Panc1 (cell line): ENCODE measurements at places on chromosomes 1 and 21. TPM values are rescaled to one million over a fixed set of nuclear protein-coding genes. Genes with fewer than 3 reads are reported as not detected.

The SLC30A2 gene
- 0.23 TPM for total RNA-seq

The TENT5C gene
- 8.9 TPM for total RNA-seq

The MPL gene
- not detected for total RNA-seq

The IVL gene
- not detected for total RNA-seq

The LRRC53 gene
- not detected for total RNA-seq

The HSD3B1 gene
- total RNA-seq, result not detected

The ARF1 gene
- total RNA-seq, result 321 TPM

The FAM72C gene
- 1.2 TPM for total RNA-seq

The MSH4 gene
- 0.26 TPM for total RNA-seq

The PLEKHA6 gene
- 5.5 TPM for total RNA-seq

The TXNIP gene
- 15.2 TPM for total RNA-seq

The REN gene
- not detected for total RNA-seq

The HLX gene
- 0.39 TPM for total RNA-seq

The PCP4L1 gene
- total RNA-seq, result not detected

The MDM4 gene
- total RNA-seq, result 42.1 TPM

The GPR37L1 gene
- total RNA-seq, result 0.44 TPM

The TRIM67 gene
- 0.08 TPM for total RNA-seq

The C1orf52 gene
- 51.6 TPM for total RNA-seq

The SLC35D1 gene
- total RNA-seq, result 7.0 TPM

The MAP10 gene
- 1.5 TPM for total RNA-seq

The VHLL gene
- 0.28 TPM for total RNA-seq

The BCAR3 gene
- total RNA-seq, result 33.9 TPM

The CAPN8 gene
- total RNA-seq, result 0.28 TPM

The JAM2 gene
- 0.21 TPM for total RNA-seq

The OR2L5 gene
- total RNA-seq, result not detected

The RYR2 gene
- total RNA-seq, result 0.03 TPM
